ENCODE measurements at places on chromosomes 12 and 14.

DNA sequence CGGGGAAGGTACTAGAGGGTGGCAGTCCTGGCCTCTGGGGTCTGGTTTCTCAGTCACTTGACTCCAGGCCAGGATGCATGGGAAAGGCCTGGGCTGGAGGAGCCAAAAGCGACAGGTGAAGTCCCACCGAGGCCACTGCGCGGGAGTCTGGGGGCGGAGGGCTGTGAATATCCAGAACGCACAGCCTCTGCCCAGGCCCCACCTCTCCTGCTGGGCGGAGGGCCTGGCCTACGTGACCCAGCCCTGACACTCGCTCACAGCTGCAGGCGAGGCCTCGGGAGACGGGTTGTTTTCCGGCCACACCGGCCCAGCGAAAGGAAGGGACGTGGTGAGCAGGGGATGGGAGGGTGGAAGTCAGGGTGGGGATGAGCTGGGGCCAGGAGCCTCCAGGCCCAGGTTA is 91.2 kb downstream of the RFLNA start:
- DNase-seq = no peak

DNA sequence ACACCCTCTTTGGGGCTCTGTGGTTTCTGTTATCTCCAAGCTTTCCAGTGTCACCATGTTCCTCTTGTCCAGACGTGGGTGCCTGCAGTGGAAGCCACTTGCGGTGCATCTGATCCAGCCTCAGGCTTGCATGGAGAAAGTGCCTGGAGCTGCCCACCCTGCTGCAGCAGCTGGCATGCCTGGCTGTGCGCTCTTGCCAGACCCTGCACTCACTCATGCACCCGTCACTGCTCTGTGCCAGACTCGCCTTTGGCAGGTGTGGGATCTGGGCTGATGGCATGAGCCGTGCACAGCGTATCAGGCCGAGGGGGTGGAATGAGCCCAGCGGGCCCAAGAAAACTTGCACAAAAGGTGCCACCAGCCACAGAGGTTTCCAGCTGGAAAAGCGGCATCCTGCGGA is 105.1 kb downstream of the MNAT1 start:
- no peak for DNase-seq

DNA sequence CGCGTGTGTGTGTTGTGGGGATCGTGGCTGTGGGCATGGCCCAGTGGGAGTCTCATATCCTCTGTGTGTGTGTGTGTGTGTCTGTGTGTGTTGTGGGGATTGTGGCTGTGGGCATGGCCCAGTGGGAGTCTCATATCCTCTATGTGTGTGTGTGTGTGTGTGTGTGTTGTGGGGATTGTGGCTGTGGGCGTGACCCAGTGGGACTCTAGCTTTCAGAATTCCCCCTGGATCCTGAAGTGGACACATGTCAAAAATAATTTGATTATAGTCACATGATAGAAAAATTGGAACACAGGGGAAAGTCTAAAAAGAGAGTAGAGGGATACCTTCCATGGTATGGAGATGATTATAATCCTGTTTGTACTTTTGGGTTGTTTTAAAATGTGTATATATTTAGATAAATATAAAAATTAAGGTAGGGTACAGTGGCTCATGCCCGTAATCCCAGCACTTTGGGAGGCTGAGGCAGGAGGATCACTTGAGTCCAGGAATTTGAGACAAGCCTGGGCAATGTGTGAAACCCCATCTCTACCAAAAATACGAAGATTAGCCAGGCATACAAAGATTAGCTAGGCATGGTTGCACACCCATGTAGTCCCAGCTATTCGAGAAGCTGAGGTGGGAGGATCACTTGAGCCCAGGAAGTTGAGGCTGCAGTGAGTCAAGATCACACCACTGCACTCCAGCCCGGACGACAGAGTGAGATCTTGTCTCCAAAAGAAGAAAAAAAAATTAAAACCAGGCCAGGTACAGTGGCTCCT is 11.0 kb downstream of the PAPLN start:
- DNase-seq = no peak

DNA sequence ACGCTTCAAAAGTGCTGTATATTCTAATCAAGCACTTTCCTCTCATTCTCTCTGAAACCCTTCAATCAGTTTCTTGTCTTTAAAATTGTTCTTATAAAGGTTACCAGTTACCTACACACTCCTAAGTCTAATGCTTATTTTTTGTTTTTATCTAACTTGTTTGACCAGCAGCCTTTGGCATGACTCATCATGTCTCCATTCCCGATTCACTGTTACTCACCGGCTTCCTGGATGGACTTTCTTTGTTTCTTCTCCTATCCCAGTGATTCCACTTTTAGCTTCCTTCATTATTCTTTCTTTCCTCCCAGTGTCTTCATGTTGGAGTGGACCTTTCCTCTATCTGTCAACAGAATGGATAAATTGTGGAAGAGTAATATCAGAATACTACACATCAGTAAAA is 368.6 kb upstream of the CCDC196 start:
- no peak for DNase-seq

DNA sequence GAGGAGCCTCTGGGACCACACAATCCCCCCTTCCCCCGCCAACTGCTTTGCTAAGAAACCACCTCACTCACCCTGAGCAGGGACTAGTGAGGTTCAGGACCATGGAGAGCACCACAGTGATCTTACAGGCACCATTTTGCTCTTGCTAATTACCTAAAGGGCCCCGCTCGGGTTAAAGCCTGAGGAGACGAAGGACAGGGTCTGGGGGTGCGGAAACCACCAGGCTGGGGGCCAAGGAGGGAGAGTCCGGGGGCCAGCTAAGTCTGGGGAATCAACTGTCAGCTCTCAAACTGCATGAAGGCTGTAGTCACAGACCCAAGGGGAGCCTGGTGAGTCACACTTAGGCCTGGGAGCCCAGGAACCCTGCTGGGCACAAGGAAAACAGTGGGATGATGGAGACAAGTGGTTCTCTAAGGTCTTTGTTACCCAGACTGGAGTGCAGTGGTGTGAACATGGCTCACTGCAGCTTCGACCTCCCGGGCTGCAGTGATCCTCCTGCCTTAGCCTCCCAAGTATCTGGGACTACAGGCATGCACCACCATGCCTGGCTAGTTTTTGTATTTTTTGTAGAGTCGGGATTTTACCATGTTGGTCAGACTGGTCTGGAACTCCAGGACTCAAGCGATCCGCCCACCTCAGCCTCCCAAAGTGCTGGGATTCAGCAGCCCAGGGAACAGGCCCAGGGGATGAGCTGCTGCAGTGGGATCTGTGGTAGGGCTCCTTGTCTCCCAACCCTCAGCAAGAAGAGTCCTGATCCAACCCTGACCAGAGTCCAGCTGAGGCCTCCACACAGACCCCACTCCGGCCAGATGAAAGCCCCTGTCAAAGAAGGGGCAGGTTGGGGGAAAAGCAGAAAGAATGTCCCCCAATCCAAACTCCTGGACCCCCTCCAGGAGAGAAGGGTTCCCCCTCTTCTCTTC is 98.8 kb downstream of the CALM1 start:
- peak; percentile 22 for DNase-seq

GRCh38 chr12:107511292-107511691 is 174.3 kb upstream of the PWP1 start:
- DNase-seq = no peak

- no peak for DNase-seq
Observed at GRCh38 chr14:87995500-87996290, 2.7 kb upstream of the GALC start.

DNA sequence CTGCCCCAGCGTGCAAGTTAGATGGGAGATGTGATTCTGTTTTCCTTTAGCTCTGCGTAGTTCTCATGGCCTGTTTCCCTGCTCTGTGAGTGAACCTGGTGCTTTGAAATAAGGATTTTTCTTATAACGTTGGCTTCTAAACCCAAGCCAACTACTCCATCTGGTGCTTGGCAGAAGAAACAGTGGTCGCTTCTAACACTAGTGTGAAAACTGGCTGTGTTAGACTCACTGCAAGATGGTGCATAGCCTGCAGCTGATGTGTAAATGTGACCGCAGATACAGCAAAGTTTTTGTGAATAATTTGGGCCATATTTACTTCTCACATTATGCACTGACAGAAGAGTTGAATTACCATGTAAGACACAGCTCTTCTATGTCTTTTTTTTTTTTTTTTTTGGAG is 12.2 kb downstream of the GTF2H3 start:
- DNase-seq = no peak

GRCh38 chr14:24179961-24180796 is 8.3 kb downstream of the REC8 start:
- no peak for DNase-seq

GRCh38 chr14:65301862-65302539 is 110.5 kb upstream of the FUT8 start:
- DNase-seq = no peak

DNA sequence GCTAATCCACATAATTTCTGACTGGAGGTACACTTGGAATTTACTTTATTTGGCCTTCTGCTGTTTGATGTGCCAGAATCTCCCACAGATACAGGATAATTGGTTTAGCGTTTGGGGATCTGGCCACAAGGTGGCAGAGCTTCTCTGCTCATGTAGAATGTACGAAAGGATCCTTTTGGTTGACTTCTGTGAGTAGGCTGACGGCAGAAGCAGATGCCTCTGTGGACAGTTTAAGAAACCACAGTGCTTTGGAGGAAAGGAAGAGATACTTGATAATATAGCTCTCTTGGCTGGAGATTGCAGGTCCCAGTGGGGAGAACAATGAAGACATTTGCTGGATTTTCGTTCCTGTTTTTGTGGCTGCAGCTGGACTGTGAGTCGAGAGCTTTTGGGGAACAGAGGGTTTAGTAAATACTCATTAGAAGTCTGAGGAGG is 75.3 kb upstream of the OR4E1 start:
- peak; percentile 16 for DNase-seq

GRCh38 chr12:40117818-40118217 is 11.9 kb upstream of the SLC2A13 start:
- no peak for DNase-seq

- DNase-seq = peak; percentile 5
Observed at GRCh38 chr12:111597831-111598636, 1.1 kb downstream of the ATXN2 start.
